ENCODE measurements at places on chromosomes 1 and 21.
A peak's percentile ranks its signal among the peaks of the same experiment; 100 is the strongest.

DNA sequence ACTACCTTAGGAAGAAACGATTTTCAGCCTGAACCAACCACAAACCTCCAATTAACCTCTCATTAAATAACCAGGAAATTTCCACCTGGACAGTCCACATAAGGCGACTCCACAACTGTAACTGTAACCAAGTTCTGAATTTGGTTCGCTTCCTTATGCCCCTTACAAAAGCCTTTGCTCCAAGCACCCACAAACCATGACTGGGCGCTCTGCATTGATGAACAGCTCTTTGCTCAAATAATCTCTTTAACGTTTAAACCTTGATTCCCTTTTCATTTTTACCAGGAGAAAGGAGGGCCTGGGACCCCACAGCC, 38.2 kb upstream of the ZNF124 start:
- DNase-seq, result peak; percentile 17

GRCh38 chr1:53420341-53420740, 38.9 kb upstream of the DMRTB1 start:
- no peak for DNase-seq

- DNase-seq, result no peak
Measured at GRCh38 chr1:56216218-56216617, 363.1 kb downstream of the PLPP3 start.

GRCh38 chr1:166789286-166789685, 50.0 kb upstream of the POGK start:
- no peak for DNase-seq

DNA sequence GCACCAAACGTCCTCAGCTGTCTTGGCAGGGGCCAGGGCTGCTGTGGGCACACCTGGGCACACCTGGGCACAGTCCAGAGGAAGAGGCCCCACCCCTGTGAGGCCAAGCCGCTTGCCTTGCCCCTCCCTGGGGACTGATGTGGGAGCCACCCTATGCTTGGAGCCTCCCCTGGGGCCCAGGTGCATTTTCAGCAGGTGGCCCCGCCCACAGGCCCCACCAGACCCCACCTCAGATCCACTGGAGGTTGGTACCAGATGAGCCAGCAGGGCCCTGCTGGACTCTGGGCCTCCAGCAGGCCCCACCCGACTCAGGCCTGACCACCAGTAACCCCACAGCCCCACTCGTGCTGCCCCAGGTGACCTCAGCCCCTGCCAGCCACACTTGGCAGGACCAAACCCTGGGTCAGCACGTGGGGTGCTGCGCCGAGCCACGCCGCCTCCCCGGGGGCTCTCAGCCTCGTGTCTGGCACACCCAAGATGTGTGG, 8.8 kb downstream of the SLC19A1 start:
- no peak for DNase-seq

DNA sequence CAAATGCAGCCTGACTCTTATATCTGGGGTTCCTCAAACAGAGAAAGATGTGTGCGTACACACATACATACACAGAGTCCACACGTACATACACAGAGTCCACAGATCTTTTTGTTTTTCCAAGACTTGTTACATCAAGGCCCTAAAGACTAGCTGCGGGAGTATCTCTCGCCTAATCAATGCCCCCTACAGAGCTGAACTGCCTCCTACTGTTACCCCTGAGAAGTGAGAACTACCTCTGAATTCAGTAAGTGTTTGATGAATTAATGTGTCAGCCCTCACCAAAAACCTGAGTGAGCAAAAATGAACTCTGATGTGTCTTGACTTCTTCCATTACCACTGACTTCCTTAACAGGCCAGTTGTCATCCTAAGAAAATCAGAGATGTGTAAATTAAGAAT, 351.2 kb downstream of the HHIPL2 start:
- DNase-seq, result no peak

GRCh38 chr1:28845786-28846543, 34.0 kb downstream of the OPRD1 start:
- peak; percentile 17 for DNase-seq

DNA sequence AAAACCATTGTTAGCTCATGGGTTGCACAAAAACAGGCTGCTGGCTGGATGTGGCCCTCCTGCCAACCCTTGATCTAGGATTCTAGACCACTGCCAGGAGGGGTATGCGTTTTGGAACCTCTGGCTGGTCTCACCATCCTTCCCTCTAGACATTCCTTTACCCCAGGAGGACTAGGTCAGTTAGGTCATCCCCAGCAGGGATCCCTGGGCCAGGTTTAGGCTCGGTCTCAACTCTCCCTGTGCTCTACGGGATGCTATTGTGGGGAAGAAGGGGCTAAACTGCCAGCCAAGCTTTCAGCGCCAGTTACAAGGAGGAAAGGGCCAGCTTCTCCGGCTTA, 22.7 kb downstream of the SLC2A1 start:
- DNase-seq, result no peak

- DNase-seq, result peak; percentile 80
Measured at GRCh38 chr1:96966536-96967138, 245.1 kb downstream of the PTBP2 start.

DNA sequence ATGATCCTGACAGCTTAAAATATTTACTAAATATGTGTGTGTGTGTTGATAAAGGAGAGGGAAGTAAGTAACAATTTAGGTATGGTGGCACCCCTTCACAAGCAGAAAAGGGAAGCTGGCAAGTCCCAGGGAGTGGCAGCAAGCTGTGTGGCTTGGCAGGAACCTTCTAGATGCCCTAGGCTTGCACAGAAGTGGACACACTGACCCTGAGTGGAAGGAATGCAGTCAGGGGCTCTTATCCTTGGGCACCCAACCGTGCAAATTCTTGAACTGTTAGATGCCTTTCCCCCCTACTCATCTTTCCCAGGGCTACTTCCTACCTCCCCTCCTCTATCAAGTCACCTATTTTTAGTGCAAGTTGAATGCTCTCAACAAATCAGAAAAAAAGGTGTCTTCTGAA, 18.9 kb downstream of the ACP6 start:
- peak; percentile 3 for DNase-seq

Data from iris pigment epithelial cell (primary cell).